NCI-H1048 (cell line): ENCODE measurements at places on chromosomes 2 and 18.

DNA sequence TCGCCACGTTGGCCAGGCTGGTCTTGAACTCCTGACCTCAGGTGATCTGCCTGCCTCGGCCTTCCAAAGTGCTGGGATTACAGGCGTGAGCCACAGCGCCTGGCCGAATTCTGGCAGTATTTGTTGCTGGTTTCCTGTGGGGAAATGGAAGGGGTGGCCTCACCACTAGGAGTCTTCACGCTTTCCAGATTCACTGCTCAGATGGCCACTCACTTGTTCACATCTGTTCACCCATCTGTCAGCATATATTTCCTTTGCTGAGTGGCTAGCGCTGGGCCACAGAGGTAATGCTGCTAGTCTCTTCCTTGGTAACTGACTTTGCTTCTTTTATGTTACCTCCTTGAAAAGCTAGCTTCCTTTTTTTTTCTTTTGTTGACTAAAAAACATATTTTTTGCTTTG, 27.2 kb downstream of the TMEM177 start:
- DNase-seq, result no peak

DNA sequence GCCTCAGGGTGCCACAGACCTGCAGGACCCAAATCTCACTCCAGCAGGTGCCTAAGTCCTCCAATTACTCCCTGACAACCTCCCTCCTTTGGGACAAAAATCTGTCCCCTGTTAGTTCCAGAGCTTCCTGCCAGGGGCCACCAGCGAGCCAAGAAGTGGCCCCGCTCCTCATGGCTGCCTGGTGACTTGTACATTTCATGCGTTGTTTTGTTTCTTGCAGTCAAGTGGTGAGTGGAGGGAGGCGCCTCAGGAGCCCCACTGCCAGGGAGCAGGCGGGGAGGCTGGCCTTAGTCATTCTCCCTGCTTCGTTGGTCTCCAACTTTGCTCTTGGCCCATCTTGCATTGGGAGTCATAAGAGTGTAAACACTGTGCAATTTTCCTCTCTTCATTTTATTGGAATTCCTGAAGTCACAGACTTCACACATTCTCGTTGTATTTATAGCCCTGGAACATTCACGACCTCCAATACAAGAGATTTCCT, 81.3 kb downstream of the KCNF1 start:
- no peak for DNase-seq

DNA sequence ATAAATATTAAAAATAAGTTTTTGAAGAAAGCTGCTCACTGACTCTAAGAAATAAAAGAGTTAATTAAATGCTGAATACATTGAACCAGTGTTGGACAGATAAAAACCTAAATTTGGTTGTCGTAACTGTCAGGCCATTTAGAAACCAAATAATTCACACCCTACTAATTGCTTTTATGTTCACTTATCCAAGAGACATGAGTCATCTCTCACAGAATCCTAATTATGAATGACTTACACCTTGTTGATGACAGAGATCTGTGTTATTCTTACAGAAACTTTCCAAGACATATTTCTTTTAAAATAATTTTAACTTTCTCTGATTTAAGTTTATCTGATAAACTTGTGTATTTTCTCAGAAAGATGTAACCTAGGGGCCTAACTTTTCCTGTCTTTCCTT, 250.7 kb downstream of the IKZF2 start:
- no peak for DNase-seq

GRCh38 chr2:11237122-11237521, 81.9 kb downstream of the SLC66A3 start:
- no peak for DNase-seq

- DNase-seq, result no peak
Measured at GRCh38 chr2:204900487-204900886, 355.2 kb downstream of the PARD3B start.

DNA sequence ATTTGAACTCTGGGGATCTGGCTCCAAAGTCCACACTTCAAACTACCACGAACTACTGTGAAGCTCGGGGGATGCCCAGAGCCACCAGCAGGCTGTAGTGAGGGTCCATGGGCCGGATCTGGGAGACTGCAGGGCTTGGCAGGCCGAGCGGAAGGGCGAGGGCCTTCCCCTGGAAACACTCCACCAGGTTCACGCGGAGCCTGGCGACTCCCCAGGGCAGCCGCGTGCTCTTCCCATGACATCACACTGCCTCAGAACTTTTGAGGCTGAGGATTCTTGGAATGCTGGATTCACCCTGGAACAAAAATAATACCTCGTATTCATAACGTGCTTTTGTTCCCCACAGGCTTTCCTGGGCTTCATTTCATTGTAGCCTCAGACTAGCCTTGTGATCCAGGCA, 201.0 kb downstream of the SMAD7 start:
- no peak for DNase-seq

GRCh38 chr2:237507512-237507911, 20.5 kb downstream of the MLPH start:
- DNase-seq, result no peak

- DNase-seq, result no peak
Measured at GRCh38 chr2:16188261-16188890, 248.0 kb downstream of the MYCN start.

GRCh38 chr18:24995755-24996154, 356.2 kb downstream of the ZNF521 start:
- no peak for DNase-seq

DNA sequence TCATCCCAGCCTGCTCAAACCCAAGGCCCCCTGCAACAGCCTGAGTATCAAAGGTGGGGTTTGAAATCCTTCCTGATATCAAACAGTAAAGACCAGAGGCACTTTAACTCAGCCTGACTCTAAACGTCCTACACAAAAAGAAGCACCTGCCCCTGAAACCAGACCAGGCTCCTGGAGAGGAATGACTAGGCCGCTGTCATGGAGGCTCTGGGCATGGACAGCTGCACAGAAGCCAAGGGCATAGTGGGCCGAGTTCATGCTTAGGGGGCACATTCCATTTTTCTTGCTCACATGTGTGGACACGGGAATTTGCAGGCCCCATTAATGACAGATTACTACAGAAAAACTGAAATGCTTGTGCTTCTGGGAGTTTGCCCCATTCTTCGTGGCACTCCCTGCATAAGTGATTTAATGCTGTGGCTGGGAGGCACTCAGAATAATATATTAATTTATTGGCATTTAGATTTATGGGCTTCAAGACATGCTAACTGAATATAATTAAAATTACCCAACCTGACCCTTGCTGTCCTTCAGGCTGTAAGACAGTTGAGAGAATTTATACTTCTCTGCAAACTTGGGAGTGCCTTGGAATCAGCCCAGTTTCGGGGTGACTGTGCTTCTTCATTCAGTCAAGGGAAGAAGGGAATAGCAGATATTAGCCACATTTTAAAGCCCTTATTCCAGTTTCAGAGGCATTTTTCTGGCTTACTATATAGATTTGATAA, 105.5 kb downstream of the GYPC start:
- no peak for DNase-seq

- DNase-seq, result no peak
Measured at GRCh38 chr2:43201016-43201415, 25.4 kb downstream of the ZFP36L2 start.

GRCh38 chr2:219641390-219642068, 14.1 kb downstream of the SLC4A3 start:
- DNase-seq, result no peak

DNA sequence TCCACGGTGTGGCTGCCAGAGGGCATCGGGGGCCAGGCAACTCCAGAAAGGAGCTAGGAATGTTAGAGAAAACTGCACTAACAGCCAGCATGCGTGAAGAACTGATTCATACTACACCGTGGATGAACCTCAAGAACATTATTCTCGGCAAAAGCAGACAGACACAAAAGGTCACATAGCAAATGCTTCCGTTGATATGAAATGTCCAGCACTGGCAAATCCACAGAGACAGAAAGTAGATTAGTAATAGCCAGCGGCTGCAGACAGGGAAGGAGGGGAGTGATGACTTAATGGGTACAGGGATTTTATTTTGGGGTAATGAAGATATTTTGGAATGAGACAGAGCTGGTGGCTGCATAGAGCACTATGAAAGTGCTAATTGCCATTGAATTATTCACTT, 37.4 kb downstream of the SCTR start:
- no peak for DNase-seq

DNA sequence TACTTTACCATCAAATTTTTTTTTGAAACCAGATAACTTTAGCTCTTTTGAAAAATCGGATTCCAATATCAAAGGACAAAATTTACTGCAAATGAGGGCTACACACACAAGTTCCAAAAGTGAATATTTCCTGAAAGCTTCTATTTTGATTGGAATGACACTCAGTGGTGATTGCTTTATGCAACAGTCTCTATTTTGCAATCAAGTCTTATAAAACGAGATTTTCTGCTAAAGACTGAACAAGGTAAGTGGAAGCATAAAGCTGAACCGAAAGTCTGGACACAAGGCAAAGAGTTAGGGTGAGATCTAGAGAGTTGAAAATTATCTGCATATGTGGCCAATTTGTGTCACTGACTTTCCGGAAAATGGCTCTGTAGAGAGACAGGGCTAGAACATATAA, 145.0 kb upstream of the OSR1 start:
- DNase-seq, result no peak

DNA sequence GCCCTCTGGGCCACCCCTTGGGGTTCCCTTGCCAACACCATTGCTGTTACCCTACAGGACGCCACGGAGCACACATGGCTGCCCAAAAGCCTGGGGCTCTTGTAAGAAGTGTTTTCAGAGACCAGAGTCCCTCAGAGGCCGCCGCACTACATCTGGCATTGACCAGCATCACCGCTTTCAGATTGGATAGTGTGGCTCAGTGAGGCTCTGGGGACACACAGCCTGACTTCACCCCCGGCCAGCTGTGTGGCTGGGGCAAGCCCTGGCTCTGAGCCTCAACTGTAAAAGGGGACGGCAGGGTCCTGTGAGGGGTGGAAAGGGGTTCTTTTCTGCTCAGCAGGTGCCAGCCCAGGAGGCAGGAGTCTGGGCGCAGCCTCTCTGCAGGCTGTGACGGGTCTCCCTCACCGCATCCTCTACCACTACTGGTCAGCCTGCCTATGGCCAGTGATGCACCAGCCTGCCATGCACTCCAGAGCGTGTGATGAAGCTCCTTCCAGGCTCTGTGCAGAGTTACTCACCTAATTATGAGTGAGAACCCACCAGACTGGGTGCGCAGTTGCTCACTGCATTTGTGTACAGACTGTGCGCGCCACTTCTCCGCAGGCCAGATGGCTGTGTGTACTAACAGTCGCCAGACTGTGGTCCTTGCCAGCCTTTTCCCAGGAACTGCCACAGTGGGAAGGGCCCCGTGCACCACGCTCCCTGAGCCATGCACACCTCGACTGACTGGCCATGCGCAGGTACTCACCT, 10.7 kb upstream of the OTOF start:
- DNase-seq, result no peak

DNA sequence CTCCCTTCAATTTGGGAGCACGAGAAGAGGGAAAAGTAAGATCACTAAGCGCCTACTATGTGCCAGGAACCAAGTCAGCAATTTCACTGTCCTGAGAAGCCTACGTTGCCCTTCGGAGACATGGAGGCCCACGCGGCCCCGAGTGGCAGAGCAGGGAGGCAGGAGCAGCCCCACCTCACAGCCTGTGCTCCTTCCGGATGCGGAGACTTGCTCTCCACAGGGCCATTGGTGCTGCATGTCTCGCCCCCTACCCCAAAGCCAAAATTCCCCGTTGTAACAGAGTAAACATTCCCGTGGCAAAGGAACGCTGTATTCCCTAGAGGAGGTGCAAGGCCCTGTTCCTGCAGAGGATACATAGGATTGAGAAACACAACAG, 4.5 kb downstream of the SLC14A2 start:
- no peak for DNase-seq

DNA sequence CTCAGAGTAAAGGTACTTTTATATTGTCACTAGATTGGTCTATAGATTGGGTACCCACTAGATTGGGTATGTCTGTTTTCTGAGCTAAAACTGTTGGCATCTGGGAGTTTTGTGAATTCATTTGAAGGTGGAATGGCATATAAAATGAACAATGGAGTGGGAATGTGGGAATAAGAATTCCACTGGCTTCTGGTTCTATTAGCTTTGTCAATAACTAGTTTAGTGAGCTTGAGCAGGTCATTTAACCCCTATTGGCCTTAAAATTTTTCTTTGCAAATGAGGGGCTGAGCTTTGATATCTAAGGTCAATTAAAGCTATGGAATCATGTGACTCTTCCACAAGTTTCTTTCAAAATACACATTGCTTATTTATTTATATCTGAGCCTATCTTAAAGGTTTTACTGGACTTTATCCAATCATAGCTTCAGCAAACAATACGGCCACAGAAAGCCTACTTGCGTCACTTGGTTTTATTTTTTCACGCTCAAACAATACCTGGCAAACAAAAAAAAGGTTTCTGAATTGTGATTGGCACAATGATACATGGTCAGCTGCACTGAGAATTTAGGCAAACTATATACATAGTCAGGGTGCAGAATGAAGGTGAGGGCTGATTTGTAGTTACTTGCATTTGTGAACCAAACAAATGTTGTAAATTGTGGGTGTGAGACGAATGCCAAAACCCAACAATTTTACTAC, 28.8 kb upstream of the ITPRID2 start:
- no peak for DNase-seq

- DNase-seq, result no peak
Measured at GRCh38 chr18:27585602-27586173, 400.6 kb upstream of the CHST9 start.

GRCh38 chr2:38107738-38108410, 31.9 kb upstream of the CYP1B1 start:
- DNase-seq, result no peak

DNA sequence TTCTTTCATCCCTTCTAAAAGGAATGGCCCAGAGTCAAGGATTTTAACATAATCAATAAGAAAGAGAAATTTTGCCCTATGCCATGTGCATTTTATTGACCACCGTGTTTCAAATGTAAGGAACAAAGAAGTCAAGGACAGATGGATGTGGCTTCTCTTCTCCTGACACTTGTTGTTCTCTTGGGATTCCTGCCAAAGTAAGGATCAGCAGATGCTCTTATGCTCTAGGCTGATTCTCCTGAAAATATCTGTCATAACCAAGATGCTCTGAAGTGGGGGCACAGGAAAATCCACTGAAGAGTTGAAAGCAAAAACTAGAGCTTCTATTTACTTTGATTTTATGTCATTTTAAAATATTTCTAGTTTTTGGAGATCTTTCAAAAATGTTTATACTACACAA, 72.9 kb upstream of the SYT4 start:
- no peak for DNase-seq

DNA sequence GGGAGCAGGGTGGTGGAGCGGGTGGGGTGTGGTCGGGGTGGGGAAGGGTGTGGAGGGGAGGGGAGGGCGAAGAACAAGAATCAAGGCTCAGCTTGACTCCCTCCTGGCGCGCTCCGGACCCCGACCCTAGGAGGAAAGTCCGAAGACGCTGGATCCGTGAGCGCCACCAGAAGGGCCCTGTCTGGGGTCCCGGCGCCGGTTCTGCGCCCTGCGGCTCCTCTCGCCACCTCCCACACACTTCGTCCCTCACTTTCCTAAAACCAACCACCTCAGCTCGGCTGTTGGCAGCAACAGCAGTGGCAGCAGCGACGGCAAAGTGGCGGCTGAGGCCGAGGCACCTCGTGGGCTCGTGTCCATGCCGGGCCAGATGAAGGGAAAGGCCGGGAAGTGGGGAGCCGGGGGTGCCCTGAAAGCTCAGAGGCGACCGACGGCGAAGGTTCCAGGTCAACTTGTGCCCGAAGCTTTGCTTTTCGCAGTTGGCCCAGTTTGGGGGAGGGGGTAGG, 2.1 kb downstream of the KLHL14 start:
- no peak for DNase-seq

- no peak for DNase-seq
Measured at GRCh38 chr2:45123521-45124191, 114.4 kb upstream of the SIX2 start.
